HFFc6 (cell line): ENCODE measurements at places on chromosomes 1 and 21. TPM values are rescaled to one million over a fixed set of nuclear protein-coding genes. Genes with fewer than 3 reads are reported as not detected.

DNA sequence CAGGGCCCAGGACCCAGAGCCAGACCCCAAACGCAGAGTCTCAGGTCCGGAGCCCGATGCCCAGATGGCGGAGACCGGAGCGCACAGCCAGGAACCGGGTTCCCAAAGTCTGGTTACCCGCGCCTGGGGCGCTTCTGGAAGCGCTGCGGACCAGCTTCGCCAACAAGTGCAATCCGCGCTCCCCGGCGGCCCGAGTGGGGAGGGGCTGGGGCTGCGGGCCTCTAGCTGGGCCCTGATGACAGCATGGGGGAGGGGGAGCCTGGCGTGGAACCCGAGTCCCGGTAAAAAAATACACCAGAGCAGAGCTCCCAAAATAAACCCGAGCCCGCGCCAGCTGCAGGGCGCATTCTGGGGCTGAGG lies 494 bp downstream of the NT5C1A start:
- H3K4me3 ChIP-seq, result no peak overlapping the region
- no peak overlapping the region for H3K27ac ChIP-seq
- no peaks in the 10 kb centered on the region for H3K36me3 ChIP-seq
- no peak for DNase-seq
- peaks cover 8% of the 10 kb centered on the region for H3K4me1 ChIP-seq

GRCh38 chr1:162347281-162347680 lies 29.4 kb downstream of the SPATA46 start:
- H3K27ac ChIP-seq, result no peak overlapping the region
- peaks cover 25% of the 10 kb centered on the region for H3K4me1 ChIP-seq
- H3K27me3 ChIP-seq, result peaks cover 8% of the 10 kb centered on the region
- DNase-seq, result no peak
- no peaks in the 10 kb centered on the region for H3K36me3 ChIP-seq

- no peak overlapping the region for H3K4me3 ChIP-seq
- no peaks in the 10 kb centered on the region; the same call in 1 of the 2 replicates for H3K27me3 ChIP-seq
- H3K36me3 ChIP-seq, result no peaks in the 10 kb centered on the region
- no peak overlapping the region for H3K27ac ChIP-seq
- no peak for DNase-seq
- no peaks in the 10 kb centered on the region for H3K4me1 ChIP-seq
Observed at GRCh38 chr1:101532377-101532776, 295.6 kb downstream of the S1PR1 start.

DNA sequence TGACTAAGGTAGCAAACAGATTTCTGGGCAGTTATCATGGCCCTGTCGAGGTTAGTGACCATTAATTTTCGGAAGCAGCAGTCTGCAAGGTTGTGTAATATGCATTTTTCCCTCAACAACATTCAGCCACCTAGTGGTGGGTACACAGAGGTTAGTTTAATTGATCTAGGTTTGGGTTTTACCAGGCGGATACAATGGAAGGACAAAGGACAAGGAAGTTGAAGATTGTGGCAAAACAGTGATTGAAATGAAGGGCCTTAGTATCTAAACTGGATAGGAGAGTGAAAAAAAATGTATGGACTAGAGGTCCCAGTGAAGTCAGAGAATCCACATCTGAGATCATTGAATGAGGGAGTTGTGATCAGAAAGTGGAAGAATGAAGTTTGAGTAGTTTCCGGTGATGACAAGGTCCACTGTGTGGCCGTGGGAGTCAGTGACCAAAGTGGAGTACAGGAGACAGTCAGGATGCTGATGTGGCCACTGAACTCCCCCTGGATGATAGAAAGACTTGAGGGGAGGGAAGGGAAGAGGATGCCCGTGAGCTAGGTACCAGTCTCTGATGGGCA lies 2.8 kb downstream of the ARMH1 start:
- H3K27ac ChIP-seq, result no peak overlapping the region
- DNase-seq, result peak; percentile 76
- no peaks in the 10 kb centered on the region; the same call in 1 of the 2 replicates for H3K27me3 ChIP-seq
- H3K4me3 ChIP-seq, result no peak overlapping the region

GRCh38 chr1:58854576-58854975 lies 70.7 kb upstream of the JUN start:
- no peaks in the 10 kb centered on the region for H3K36me3 ChIP-seq
- no peaks in the 10 kb centered on the region for H3K27me3 ChIP-seq
- H3K4me1 ChIP-seq, result peaks cover 48% of the 10 kb centered on the region
- H3K27ac ChIP-seq, result peak overlapping the region; percentile 51
- no peak for DNase-seq
- no peak overlapping the region for H3K4me3 ChIP-seq

GRCh38 chr1:153133743-153134142 lies 16.9 kb downstream of the SPRR2G start:
- no peak for DNase-seq
- no peak overlapping the region for H3K27ac ChIP-seq
- no peaks in the 10 kb centered on the region for H3K4me1 ChIP-seq
- no peaks in the 10 kb centered on the region for H3K27me3 ChIP-seq

DNA sequence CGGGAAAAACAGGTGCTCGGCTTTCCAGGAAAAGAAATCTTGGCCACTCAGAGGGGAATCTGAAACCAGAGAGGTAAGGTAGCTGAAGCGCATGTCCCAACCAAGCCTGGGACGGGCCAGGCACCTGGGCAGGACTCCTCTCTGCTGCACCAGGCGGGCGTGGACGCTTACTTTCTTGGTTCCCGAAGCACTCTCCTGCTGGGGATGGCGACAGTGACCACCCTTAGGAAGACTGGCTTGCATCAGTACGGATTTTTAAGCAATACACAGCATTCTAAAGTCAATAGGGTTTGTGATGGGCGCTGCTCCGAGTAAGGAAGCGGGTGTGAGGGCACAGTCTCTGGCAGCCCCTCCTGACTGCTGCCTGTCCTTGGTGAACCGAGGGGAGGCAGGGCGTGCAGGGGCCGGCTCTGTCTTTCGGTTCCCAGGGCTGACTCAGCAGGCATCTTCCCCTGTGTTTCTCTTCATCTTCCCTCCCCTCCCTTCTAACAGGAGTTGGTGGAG lies 74.9 kb upstream of the ANGPTL1 start:
- peaks cover 21% of the 10 kb centered on the region for H3K27me3 ChIP-seq
- no peaks in the 10 kb centered on the region for H3K36me3 ChIP-seq
- peak overlapping the region; percentile 40; the same call in 1 of the 2 replicates for H3K4me3 ChIP-seq

Gene TEX50
- not detected in 3 replicates for total RNA-seq

DNA sequence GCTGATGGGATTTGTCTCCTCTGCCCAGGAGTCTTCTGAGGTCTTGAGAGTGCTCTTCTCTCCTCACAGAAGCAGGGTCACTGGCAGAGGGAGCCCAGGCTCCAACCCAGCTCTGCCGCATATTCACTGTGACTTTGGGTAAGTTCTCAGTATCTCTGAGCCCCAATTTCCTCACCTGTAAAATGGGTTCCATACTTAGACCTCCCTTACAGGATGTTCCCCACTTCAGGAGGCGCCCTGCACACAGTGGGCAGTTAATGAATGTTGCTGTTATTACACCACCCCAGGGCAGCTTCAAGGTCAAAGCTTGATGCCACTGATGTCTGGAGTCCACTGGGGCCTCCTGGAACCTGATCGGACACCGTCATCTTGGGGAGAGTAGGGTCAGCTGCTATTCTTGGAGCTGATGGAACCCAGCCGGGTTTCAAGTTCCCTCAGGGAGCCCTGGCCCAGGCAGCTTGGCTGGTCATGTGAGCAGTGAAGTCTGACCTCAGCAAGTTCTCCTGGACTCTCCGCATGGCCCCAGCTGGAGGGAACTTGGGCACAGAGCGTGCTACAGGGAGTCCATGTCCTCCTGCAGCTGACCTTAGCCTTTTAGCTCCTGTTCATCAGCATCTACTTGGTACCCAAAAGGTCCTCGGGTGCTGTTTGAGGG lies 21.8 kb downstream of the COA7 start:
- H3K27ac ChIP-seq, result no peak overlapping the region
- H3K27me3 ChIP-seq, result peaks cover 2% of the 10 kb centered on the region; the same call in 1 of the 2 replicates
- H3K4me1 ChIP-seq, result peaks cover 16% of the 10 kb centered on the region
